ENCODE measurements at places on chromosomes 2 and 18.

DNA sequence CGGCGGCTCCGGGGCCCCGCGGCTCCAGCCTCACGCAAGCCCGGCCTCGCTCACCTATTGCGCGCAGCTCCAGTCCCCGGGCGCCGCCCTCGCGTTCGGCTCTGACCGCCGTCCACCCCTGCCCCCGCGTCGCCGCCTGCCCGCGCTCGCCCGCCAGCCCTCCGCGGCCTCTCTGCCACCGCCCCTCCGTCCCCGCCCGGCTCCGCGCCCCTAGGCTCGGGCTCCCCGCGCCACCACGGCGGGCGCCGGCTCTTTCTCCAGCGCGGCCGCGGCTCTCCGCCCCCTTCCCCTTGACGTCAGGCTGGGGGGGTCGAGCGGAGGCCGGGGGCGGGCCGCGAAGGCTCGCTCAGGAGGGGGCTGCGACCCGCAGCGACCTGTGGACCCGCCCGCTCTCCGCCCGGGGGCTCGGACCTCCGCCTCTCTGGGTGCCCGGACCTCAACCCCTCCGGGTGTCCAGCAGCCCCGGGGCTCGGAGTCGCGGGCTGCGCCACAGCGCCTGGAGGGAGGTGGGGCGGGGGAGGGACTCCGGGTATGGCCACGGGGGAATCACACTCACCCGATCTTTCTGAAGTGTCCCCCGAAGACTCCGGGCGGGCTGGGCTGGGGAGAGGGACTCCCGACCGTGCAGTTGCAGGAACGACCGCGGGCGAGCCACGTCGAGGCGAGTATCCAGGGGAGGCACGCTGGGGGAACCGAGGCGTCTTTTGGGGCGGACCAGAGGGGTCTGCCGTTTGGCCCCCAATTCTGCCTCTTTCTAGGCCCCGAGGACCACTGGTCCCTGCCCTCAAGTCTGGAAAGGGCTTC, at the start of gene SEMA4C:
TSS of gene SEMA4C (minus strand) at position 259 of the 804 bp plus-strand sequence. CDS start 2,194 bp downstream, outside the sequence.
- DNase-seq: no peak

DNA sequence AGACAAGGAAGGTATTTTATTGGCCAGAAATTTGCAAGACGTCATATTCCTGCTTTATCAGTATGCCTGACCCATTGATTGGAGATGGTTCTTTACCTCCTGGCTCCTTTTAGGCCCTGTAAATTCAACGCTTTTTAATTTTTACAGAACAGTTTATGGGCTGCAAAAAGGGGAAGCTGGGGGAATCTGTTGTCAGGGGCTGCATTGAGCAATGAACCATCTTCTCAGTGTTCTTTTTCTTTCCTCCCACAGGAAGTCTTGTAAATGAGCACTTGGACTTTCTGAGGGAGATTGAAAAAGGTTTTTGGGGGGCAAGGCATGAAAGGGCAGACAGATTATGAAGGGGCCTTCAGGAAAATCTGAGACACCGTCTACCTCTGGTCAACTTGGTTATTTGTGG, 503.6 kb upstream of the TNP1 start:
- no peak for DNase-seq

DNA sequence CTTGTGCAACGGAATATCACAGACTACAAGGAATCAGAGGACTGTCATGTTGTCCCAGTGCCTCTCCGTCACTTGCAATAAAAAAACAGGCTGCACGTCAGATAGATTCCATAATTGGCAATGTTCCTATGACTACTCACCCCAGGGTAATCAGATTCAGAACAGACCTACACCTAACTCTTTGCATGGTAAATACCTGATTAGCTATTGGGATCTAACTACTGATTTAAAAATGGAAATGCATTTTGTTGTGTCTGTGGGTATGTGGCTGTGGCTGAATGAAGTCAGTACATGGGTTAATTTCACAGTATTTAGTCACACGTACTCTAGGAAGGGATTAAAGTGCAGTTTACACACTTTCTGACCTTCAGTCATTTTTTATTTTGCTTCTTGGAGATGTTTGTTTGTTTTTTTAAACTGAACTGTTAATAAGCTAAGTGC, 91.7 kb downstream of the SCN3A start:
- no peak for DNase-seq

DNA sequence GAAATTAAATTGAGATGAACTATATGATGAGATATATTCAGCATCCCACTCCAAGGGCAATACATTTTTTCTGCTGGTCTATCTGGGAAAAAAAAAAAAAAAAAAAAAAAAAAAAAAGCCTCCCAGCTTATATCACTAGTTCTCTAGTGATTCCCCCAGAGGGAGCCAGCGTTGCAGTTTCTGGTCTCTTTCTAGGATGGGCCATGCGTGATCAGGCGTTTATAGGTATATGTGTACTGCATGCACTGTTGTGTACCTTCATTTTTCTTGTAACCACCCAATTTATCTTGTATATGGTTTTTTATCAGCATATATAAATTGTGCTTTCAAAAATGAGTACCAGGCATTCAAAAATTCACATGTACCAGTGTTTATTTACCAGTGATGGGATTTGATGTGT, 35.1 kb downstream of the DCDC2C start:
- no peak for DNase-seq

GRCh38 chr2:181575650-181576025, 81.3 kb downstream of the CERKL start:
- no peak for DNase-seq

DNA sequence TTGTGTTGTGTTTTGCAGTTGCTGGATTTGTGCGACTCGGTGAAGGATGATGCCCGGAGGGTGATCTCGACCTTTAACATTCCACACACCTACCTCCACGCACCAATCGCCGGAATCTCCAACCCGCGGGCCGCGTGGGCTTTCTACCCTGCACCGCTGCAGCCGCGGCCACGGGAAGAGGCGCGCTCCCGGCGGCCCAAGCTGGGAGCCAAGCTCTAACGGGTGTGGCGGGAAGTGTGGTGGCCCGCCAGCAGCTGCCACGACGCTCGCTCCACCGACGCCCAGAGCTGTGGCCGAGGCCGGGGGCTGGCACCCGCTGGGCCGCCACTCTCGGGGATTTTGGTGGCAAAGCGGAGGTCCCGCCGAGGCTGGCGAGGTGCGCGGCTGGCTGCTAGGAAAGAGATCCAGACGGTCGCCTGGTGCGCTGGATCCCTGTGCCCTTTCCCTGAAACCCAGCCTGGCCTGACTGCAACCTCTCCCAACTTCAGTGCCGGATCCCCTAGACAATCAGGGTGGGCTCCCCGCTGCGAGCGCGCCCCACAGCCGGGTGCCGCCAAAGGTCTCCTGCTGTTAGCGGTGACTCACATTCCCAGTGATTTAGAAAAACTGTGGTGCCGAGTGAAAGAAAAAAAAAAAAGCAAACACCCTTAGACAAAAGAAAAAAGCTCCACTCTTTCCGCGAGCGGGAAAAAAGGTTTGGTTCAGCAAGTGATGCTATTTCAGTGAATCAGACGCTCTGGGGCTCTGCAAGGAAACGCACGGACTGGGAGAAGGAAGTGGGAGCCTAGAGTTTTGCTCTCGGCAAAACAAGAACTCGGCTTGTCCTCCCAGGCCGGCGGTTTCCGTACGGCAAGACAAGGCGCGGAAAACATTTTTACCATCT, 2.9 kb upstream of the BCL2L11 start:
- no peak for DNase-seq

Data from HS-5 (cell line).